ENCODE measurements at places on chromosomes 3 and 15. TPM values are rescaled to one million over a fixed set of nuclear protein-coding genes. Genes with fewer than 3 reads are reported as not detected.

The ZBTB20 gene
- total RNA-seq: 7.3 TPM

- no peak for ATAC-seq
Measured at GRCh38 chr3:183868796-183869195, 15.9 kb downstream of the PARL start.

GRCh38 chr3:43873723-43874122 is 183.0 kb downstream of the ABHD5 start:
- ATAC-seq: no peak

DNA sequence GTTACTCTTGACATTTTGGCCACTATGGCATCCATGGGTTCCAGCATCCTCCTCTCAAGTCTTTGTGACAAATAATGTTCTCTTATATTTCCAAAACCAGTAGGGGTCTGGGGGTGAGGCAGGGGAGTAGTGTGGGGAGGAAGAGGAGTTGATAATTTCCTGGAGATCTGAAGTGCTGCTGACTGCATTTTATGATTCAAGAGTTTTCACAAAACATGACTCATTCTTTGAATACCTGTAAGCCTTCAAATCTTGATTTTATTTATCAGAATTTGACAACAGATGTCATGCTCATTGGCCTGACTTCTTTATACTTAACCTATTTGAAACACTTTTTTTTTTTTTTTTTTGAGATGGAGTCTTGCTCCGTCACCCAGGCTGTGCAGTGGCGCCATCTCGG is 98.8 kb upstream of the PLXND1 start:
- no peak for ATAC-seq

- ATAC-seq: no peak
Measured at GRCh38 chr15:83014205-83014653, 2.8 kb upstream of the C15orf40 start.

GRCh38 chr3:197222937-197223370 is 75.5 kb downstream of the DLG1 start:
- ATAC-seq: no peak

DNA sequence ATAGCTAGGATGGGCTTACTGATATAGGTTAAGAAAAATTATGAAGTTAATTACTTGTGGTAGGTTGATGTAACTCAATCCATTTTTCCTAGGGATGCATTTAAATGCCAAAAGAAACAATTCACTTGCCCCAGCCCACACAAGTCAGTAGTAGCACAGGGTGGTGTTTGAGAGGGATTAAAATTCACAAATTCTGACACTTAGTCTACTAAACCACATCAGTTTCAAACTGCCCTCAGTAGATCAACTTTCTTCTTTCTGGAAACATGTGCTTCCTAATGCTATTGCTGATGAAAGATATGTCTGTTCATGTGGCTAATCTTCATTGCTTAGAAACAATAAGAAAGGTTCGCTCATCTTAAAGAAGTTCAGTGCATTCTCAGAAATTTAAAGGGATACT is 160.6 kb downstream of the EPHA3 start:
- ATAC-seq: no peak

DNA sequence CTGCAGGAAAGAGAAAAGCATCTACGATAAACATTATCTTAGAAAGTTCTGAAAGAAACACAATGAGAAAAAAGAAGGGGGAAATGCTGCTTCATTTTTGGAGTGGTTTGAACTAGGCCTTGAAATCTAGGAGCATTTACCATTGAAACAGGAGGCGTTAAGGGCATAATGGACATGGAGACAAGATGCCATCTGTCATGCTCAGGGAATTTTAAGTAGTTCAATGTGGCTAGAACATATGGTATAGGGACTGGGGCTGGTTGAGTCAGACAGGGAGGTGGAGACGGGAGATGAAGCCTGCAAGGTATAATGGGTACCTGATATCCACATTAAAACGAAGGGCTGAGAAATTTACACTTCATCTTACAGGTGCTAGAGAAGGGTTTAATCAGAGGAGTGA is 10.4 kb upstream of the PLAAT1 start:
- ATAC-seq: no peak

- ATAC-seq: no peak
Measured at GRCh38 chr3:126533506-126533905, 9.6 kb downstream of the CHST13 start.

DNA sequence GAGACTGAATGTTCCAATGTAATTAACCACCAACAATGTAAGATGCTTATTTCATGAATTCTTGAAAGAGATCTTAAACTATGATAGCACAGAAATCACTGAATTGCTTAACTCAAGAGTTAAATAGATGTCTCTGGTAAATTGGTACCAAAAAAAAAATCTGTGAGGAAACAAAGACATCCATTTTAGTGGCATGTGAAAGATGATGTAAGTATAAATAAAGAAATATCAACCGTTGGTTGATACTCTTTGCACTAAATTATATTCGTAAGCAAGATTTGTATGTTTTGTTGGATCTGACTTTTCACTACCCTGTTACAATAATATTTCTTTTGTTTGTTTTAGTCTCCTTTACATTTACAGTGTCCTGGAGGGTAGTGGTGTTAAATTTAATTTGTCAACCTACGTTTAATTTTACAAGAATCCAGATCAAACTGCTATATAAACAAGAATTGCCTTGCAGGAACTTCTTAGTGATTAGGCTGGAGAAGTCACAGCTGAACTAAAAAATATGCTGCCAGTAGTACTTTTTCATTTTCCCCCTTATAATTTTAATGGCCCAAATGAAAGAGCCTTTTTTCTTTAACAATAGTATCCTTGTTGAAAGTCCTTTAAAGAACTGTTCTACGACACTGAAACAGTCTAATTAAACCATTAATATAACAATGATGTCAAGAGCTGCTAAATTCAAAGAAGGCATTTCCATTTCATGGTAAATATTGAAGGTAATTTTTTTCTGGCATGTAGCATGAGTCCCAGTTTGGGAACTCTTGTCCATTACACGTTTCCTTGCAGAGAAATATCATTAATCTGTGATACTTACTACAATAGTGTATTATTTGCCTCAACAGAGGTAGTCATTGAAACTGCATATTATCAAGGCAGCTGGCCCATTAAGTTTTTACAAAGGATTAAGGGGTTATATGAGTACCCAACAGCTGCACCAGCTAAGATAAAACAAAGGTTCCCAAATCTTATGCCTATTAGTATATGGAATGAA is 109.6 kb upstream of the PHLDB2 start:
- no peak for ATAC-seq

GRCh38 chr3:89067736-89068135 is 39.7 kb upstream of the EPHA3 start:
- ATAC-seq: no peak
